ENCODE measurements at places on chromosomes 6 and 20.

GRCh38 chr6:46505693-46506512 is 14.7 kb upstream of the RCAN2 start:
- DNase-seq: no peak

GRCh38 chr6:11618533-11618932 is 81.0 kb downstream of the TMEM170B start:
- DNase-seq: peak; percentile 51

GRCh38 chr6:15498640-15499039 is 164.2 kb downstream of the DTNBP1 start:
- no peak for DNase-seq

GRCh38 chr20:5829241-5829809 is 79.1 kb downstream of the SHLD1 start:
- DNase-seq: no peak

DNA sequence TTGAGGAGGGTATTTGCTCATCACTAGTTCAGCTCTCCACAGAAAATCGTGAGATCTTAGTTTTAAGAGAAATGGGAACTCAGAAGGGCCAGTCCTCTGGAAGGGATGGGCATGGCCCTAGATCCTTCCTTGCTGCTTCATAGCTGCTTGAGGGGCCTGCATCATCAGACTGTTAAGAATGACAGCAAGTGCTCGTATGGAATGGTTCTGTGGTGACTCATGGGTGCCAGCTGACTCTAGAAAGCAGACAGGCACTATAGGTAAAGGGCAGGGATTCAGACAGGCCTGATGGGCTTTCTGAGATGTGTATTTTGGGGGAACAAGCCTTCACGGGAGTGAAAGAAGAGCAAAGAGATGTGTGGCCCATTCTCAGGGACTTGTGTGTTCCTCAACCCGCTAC is 90.8 kb downstream of the MYLK4 start:
- DNase-seq: no peak

- DNase-seq: no peak
Measured at GRCh38 chr6:167504385-167504961, 179.6 kb downstream of the TTLL2 start.

DNA sequence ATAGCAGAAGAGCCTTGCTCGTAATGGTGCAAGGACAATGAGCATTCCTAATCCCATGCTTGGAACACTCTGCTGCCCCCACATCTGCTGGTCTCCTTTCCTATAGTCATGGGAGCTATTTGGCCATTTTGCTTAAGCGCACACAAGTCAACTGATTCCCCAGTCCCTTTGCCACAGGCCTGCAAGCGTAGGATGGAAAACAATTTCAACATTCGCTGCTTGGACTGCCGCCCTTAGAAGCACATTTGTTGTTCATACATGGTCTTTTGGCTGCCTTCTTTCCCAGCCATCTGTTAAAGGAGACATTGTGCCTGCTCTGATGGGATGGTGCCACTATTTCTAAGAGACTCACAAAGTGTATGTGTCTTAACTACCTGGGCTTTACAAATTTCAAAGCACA is 96.9 kb downstream of the RFX6 start:
- DNase-seq: no peak
